ENCODE measurements at places on chromosomes 11 and 22. TPM values are rescaled to one million over a fixed set of nuclear protein-coding genes. Genes with fewer than 3 reads are reported as not detected.

DNA sequence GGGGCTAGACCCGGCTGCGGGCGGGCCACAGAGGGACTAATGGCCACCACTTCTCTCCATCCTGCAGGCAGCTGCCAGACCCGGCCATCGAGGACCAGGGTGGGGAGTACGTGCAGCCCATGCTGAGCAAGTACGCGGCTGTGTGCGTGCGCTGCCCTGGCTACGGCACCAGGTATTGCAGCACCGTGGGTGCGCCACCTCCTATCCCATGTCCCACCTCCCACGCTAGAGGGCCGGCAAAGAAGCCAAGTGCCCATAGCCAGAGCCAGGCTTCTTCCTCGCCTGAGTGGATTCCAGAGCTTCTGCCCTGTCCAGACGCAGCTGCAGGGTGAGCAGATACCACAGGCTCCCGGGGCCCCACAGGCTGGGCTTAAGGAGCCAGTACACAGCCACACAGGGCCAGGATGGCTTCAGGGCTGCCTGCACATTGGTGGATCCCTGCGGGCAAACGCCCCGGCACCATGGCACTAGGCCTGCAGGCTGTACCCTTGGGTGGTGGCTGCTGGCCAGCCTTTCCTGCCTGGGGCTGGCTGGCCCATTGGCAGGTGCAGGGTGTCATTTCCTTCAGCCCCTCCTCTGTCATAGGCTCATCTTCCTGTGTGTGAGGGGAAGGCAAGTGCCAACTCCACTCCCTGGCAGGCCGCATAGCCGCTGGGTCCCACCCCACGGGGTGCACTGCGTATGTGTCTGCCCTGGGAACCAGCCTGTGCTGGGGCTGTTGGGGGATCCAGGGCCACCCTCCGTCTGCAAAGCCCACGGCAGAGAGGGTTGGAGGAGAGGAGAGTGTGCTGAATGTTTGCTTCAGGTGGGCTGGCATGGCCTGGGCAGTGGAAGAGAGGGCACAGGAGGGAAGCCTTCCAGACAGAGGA is 16.5 kb upstream of the DGCR8 start:
- no peak for DNase-seq

- DNase-seq = no peak
These were observed 323 bp upstream of the PANX1 start for GRCh38 chr11:94128291-94128745.

DNA sequence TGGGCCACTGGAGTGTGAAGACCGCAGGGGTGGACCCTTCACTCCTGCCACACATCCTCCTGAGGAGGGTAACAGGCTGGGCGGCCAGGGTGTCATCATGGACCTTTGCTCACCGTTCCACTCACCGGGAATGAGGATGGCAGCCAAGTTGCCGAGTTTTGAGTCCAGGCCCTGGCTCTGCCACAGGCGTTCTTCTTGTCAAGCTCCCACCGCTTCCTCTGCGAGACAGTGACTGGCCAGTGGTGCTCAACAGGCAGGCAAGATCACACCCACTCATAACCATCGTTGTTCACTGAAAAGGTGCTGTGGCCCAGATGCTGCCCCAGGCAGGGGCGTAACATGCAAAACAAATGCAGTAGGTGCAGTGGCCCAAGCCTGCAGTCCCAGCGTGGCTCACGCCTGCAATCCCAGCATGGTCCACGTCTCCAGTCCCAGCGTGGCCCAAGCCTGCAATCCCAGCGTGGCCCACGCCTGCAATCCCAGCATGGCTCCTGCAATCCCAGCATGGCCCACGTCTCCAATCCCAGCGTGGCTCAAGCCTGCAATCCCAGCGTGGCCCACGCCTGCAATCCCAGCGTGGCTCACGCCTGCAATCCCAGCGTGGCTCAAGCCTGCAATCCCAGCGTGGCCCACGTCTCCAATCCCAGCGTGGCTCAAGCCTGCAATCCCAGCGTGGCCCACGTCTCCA is 5.0 kb upstream of the PANX2 start:
- no peak for DNase-seq

DNA sequence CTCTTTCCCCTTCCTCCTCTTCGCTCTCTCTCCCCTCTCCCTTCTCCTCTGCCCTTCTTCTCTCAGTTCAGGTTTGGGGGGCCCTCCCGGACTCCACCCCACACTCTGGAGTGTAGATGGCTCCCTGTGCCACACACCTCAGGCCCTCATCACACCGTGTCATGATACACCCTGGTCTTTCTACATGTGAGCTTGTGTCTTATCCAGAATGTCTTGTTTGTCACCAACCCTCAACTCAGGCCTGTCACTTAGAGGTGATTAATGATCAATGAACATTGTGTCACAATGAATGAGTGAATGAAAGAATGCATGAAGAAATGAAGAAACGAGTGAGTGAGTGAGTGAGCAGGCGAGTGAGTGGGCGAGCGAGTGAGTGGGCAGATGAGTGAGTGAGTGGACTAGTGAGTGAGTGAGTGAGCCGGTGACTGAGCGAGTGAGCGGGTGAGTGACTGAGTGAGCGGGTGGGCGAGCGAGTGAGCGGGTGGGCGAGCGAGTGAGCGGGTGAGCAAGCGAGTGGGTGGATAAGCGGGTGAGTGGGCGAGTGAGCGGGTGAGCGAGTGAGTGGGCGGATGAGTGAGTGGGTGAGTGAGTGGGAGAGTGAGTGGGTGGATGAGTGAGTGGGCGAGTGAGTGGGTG is 33.8 kb downstream of the CAPN1 start:
- no peak for DNase-seq

DNA sequence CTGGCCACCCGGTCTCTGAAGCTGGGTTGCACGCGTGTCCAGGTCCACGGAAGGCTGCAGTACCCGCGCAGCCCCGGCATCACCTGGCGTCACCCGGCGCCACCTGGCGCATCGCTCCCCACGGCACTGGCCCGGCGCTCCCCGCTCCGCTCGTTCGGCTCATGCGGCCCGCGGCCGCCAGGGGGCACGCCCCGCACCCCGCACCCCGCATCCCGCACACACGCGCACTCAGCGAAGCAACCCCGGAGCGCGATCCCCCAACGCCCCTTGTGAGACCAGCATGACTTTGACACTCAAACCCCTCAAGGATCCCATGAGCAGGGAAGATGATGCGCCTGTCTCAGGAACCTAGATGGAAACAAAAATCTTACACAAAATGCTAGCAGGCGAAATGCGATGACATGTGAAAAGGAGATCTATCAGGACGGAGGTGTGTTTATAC is 11.9 kb downstream of the B3GNT6 start:
- no peak for DNase-seq

DNA sequence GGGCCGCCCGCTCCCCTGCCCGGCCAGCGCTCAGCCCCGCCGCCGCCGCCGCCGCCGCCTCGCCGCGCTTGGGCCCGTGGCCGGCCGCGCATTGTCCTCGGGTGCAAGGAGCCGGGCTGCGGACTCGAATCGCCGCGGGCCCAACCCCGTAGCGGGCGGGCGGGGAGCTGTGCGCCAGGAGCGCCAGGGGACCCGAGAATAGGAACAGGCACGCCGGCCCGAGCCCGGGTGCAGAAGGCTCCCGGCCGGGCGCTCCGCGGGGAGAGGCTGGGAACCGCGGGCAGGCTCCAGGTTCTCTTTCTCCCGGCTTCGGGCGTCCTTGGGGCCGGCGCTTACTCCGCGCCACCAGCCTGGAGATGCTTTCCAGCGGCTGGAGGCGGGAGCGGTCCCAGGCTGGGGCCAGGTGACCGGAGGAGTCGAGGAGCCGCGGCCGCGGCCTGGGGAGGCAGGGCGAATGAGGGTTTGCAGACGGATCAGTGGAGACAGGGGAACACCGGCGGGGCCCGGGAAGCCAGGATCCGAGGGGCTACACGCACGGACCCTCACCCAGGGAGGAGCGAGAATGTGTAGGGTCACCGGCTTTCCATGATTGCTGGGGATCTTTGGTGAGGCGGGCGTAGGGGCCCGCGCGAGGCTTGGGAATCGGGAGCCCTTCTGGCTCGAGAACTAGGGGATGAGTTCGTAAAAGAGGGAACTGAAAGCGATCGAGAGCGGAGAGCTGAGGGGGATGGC is 726 bp downstream of the PKNOX2 start:
- no peak for DNase-seq

GRCh38 chr22:31626427-31627150 is 35.4 kb downstream of the PISD start:
- DNase-seq = no peak

DNA sequence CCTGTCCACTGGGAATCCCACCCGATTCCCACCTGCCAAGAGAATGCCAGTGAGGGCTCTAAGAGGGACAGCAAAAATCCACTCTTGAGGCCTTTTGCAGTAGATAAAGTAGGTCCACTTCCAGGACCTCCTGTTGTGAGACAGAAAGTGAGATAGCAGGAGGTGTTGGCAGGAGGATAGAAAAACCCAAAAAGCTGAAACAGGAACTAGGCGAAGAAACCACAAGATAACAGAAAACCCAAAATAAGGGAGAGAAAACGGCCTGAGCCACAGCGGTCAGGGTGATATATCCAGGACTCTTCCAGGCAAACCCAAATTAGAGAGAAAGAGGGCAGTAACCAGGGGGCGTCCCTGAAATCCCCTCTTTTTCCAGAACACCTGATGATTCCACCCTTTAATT is 79.7 kb upstream of the LINC01488 start:
- DNase-seq = no peak

SAA2 gene
- total RNA-seq = 4.9 TPM

RASL10A gene
- not detected for total RNA-seq

PDGFD gene
- 14.4 TPM for total RNA-seq

MFRP gene
- total RNA-seq = not detected

IGF2 gene
- 0.90 TPM for total RNA-seq
